Hepatocyte (in vitro differentiated cells): ENCODE measurements at places on chromosomes 5 and 9.

DNA sequence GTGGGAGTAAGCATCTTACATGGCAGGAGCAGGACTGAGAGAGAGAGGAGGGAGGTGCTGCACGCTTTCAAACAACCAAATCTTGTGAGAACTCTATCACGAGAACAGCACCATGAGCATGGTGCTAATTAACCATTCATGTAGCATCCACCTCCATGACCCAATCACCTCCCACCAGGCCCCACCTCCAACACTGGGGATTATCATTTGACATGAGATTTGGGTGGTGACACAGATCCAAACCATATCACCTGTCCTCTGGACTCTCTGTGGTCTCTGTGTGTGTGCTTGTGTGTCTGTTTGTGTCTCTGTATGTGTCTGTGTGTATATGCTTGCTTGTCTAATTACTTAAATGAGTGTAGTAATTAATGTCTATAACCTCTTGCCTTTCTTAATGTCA, 31.1 kb downstream of the SEC61B start:
- H3K36me3 ChIP-seq: no peaks in the 10 kb centered on the region
- H3K4me3 ChIP-seq: no peak overlapping the region
- no peaks in the 10 kb centered on the region for H3K4me1 ChIP-seq
- no peak overlapping the region for H3K27ac ChIP-seq
- no peaks in the 10 kb centered on the region for H3K27me3 ChIP-seq
- no peak for DNase-seq

- no peaks in the 10 kb centered on the region for H3K4me1 ChIP-seq
- no peaks in the 10 kb centered on the region for H3K36me3 ChIP-seq
- DNase-seq: peak; percentile 38
- H3K27me3 ChIP-seq: no peaks in the 10 kb centered on the region
- H3K27ac ChIP-seq: no peak overlapping the region
- H3K4me3 ChIP-seq: no peak overlapping the region
Observed at GRCh38 chr5:34452170-34452828, 203.8 kb upstream of the RAI14 start.

GRCh38 chr9:130262771-130263170, 2.8 kb upstream of the HMCN2 start:
- H3K4me3 ChIP-seq: no peak overlapping the region
- no peak overlapping the region for H3K27ac ChIP-seq
- peaks cover 69% of the 10 kb centered on the region for H3K27me3 ChIP-seq
- H3K36me3 ChIP-seq: no peaks in the 10 kb centered on the region
- H3K4me1 ChIP-seq: peaks cover 14% of the 10 kb centered on the region
- DNase-seq: no peak

DNA sequence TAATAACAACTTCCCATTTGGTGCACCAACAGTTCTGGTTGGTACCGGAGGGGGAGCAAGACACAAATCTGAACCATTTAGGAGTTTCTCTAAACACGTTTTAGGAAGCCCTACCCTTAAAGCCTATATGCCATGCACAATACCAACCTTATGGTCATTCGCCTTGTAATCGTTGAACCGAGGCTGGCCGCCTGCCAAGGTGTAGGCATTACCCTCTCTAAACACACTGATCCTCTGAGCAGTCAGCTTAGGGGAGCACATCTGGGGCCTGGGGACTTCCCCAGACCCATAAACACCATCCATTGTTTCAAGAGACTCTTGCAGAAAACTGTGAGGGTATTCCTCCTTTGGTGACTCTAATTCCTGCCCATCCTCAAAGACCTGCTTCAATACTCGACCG, 328 bp downstream of the GRXCR2 start:
- no peaks in the 10 kb centered on the region for H3K4me1 ChIP-seq
- no peak overlapping the region for H3K27ac ChIP-seq

DNA sequence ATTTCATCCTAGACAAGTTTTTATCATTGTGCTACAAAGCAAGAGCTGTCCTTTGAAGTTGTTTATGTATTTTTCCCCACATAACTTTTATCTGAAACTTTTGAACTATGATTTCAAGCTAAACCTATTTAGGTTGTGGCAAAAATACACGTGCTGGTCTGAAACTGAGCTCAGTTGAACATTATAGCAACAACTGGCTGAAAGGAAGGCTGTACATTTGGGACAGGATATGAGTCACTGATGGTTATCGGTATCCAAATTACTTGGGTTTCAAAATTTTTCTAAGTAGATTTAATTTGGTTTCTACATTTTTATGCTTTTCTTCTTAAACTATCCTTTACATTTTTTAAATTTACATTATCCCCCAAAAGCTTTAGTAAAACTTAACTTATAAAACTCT, 627.3 kb upstream of the NUDT12 start:
- H3K36me3 ChIP-seq: no peaks in the 10 kb centered on the region
- DNase-seq: no peak
- no peaks in the 10 kb centered on the region for H3K27me3 ChIP-seq

DNA sequence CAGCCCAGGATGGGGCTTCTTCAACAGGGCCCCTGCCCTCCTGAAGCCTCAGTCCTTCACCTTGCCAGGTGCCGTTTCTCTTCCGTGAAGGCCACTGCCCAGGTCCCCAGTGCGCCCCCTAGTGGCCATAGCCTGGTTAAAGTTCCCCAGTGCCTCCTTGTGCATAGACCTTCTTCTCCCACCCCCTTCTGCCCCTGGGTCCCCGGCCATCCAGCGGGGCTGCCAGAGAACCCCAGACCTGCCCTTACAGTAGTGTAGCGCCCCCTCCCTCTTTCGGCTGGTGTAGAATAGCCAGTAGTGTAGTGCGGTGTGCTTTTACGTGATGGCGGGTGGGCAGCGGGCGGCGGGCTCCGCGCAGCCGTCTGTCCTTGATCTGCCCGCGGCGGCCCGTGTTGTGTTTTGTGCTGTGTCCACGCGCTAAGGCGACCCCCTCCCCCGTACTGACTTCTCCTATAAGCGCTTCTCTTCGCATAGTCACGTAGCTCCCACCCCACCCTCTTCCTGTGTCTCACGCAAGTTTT, 23.6 kb downstream of the PCDHGC5 start:
- H3K36me3 ChIP-seq: no peaks in the 10 kb centered on the region
- DNase-seq: peak; percentile 90
- peak overlapping the region; percentile 39 for H3K4me3 ChIP-seq
- H3K27ac ChIP-seq: peak overlapping the region; percentile 97
- H3K4me1 ChIP-seq: peaks cover 41% of the 10 kb centered on the region
